ENCODE measurements at places on chromosomes 6 and 20. TPM values are rescaled to one million over a fixed set of nuclear protein-coding genes. Genes with fewer than 3 reads are reported as not detected.

The TBX18 gene
- not detected for total RNA-seq

The SYTL3 gene
- 2.2 TPM for total RNA-seq

- no peak for DNase-seq
Measured at GRCh38 chr6:85389151-85389797, 60.6 kb upstream of the NT5E start.

- DNase-seq: no peak
Measured at GRCh38 chr6:96851858-96852257, 14.6 kb upstream of the GPR63 start.

GRCh38 chr20:2695206-2695983 lies 2.8 kb downstream of the EBF4 start:
- DNase-seq: no peak

DNA sequence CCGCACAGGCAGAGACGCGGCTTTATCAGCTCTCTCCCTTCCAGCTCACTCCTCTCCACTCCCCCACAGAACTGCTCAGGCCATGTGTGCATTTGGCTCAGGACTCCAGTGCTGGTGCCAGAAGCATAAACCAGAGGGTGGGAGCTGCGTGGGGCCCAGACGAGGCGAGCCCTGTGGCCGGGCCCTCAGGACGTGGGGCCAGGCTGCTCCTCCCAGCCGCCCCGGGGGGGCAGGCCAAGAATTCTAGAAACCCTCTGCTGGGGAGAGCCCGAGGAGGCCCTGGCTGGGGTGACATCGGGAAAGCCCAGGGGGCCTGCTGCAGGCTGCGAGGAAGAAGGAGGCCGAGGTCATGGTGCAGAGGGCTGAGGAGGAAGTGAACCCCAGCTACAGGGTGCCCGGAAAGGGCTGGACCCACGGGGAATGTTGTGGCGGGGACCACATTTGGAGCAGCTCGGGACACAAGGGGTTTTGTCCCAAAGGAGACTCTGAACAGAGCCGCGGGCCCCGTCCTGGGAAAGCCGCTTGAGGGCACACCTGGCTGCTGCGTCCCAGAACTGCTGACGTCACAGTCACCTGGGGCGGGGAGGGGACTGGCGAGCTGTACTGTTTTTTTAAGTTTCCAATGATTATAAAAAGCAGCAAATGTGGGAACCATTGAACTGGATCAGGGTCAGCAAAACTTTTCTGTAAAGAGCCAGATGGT lies 107.1 kb downstream of the BANF2 start:
- no peak for DNase-seq

DNA sequence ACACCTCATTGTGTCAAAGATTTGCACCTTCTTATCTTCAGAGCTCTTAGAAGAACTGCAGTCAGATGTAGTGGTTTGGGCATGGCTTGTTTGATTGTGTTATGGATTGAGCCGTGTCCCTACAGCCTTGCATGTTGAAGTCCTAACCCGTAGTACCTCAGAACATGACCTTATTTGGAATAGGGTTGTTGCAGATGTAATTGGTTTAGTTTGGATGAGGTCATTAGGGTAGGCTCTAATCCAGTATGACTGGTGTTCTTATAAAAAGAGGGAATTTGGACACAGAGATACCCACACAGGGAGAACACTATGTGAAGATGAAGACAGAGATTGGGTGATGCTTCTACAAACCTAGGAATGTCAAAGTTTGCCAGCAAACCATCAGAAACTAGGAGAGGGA lies 35.4 kb upstream of the PHACTR2 start:
- DNase-seq: no peak

GRCh38 chr6:89117211-89118108 lies at the start of gene SRSF12:
SRSF12 (minus strand) TSS chr6:89118071; CDS start chr6:89117887, 184 bp downstream.
- no peak for DNase-seq

- no peak for DNase-seq
Measured at GRCh38 chr6:47203938-47204611, 105.6 kb downstream of the TNFRSF21 start.

DNA sequence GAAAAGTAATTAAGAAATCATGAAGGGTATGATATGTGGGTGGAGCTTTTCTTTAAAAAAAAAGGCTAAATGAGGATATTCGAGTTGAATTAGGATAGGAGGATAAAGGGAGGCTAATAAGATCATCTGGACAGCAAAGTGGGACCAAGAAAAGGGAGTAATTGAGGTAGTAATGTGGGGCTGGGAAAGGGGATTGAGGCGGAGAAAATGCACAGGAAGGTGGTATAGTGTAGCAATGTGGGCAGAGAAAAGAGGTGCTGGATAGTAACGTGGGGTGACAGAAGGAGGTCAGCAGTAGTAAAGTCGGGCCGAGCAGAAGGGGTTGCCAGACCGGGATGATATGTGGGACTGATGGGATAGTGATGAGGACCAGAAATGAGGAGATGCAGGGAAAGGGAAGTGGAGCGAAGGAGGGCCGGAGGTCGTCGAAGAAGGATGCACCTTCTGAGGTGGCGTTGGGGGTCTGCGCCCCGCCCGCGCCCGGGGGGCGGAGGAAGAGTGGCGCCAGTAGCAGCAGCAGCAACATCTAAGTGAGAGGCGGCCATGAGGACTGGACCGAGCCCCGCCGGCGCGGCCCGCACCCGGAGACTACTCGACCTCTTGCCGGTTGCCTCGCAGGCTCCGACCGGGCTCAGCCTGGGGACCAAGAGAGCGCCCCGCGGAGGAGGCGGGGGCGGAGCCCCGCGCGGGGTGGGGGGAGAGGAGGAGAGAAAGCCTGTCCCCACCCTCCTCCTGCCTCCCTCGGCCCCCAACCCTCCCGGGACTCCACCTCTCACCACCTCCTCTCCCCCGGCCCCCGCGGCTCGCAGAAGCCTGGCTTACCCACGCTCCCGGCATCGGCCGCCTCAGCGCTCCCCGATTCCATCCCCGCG lies 887 bp downstream of the GABBR1 start:
- DNase-seq: peak; percentile 63

- no peak for DNase-seq
Measured at GRCh38 chr6:159756508-159756907, 5.3 kb upstream of the ACAT2 start.

- no peak for DNase-seq
Measured at GRCh38 chr6:27477318-27478013, 4.6 kb upstream of the ZNF184 start.

DNA sequence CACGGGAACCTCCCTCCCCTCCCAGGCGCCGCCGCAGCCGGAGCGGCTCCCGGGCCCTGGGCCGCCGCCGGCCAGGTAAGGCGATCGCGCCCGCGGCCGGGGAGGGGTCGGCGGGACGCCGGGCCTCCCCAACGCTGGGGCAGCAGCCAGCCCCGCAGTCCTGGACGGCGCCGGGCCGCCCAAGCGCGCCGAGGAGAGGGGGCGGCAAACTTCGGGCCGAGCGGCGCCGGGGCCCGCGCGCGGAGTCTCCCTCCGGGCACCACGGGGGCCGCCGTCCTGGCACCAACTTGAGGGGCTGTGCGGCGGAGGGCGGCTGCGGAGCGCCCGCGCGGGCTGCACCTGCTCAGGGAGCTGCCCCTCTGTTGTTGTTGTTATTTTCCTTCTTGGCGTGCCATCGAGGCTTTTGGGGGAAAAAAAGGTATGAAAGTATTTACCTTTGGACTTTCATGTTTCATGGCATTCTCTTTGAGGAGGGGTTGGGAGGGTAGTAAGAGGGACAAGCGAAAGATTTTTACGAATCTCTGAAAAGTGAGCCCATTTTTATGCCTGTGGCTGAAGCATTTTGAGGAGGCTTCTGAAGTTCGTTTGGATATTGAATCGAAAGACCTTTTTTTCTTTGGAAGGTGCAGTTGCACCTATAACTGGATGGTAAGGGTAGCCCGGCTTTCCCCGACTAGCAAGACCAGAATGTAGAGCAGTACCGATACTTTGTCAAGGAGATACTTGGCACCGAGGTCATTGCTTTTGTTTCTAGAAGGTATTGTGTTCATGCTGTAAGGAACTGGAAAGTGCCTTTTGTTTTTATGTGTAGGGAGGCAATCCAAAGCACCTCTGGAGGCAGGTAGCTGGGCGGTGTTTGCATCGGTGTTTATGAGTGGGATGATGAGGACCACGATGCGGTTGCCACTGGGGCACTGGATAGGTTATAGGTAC lies at the start of gene RNF182:
RNF182 (plus strand) TSS at position 4 of the 933 bp plus-strand sequence. CDS start 52,168 bp downstream, outside the sequence.
- DNase-seq: no peak

DNA sequence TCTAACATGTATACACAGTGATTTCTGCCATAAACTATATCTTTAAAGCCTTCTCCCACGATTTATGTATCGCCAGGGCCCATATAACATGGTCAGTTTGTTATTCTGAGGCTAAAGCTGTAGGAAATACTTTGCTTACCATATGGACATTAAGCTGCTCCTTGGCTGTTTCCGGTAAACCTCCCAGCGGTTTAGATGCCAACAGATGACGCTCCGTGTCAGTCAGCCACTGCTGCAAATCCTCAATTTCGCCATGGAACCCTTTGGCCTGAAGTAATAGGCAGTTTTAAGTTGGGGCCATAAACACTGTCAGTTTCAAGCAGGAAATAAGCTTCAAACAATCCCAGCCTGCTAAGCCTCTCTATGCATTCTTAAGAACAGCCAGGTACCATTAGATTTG lies 145.4 kb downstream of the DST start:
- no peak for DNase-seq

GRCh38 chr6:67221226-67221625 lies 1413.9 kb upstream of the ADGRB3 start:
- DNase-seq: no peak

Data from Karpas-422 (cell line).